T-helper 2 cell (primary cell): ENCODE measurements at places on chromosomes 11 and 22.

GRCh38 chr11:126720539-126721235 lies 279.9 kb downstream of the KIRREL3 start:
- no peak for DNase-seq

- DNase-seq = no peak
Measured at GRCh38 chr11:128550261-128550821, 37.0 kb downstream of the ETS1 start.

DNA sequence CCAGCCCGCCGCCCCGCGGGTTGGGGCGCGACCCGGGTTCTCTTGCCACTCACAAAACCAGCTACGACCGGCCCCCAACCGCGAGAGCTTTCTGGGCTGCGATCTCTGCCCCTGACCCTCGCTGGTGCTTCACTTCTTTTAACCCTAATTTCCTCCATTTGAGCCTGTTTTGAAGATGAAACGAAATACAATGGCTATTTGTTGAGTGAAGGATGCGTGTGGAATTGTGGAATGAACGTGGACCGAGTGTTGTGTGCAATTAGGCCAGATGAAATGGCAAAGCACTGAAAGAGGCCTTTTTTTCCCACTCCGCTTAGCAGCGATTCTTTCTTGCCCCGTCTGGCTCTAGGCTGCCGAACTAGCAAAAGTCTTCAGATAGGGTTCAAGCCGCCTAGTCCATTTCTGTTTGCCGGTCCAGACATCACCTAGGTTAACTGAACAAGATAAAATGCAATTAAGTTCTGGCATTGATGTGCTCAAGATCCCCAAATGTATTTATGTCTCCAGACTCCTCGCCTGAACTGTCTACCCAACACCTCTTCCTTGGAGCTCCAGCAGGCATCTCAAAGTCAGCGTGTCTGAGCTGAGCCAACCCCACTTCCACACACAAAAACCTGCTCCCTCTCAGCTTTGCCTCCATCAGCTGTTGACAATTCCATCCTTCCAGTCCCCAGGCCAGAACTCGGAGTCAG lies 471 bp upstream of the TMEM184B start:
- no peak for DNase-seq

DNA sequence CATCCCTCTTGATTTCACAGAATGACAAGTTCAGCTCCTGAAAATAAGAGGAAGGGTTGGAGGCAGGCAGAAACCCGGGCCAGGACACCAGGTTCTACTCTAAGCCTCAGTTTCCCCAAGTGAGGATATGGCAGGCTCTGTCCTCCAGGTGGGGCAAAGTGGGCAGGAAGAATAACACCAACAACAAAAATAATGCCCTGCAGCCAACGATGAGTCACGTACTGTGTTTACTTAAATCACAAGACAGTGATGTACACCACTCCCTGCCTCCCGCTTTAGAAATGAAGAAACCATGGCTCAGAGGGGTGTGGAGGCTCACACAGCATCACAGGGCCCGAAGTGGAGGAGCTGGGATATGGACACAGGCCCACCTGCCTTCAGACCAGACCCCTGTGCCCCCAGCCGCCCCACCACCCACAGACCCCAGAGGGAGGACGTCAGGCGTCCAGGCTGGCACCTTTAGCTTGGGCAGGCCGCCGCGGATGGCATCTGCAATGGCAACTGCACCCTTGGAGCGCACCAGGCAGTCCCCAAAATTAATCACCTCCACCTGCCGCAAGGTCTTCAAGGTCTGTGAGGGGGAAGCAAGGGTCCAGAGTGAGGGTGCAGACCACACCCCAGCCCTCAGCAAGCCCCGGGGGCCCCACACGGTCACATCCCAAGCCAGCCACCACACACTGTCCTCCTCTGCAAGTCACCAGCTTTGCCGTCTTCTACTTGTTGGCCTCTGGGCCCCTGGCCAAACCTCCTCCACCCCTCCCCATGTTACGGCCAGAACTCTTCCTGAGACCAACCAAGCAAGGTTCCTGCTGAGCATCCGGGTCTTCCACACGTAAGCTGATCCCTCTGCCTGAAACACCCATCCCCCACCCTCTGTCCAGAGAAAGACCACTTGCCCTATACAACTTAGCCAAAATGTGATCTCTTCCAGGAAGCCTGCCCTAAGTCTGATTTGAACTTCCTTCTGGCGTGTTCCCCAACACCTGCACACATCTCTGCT lies 15.8 kb upstream of the CHADL start:
- DNase-seq = no peak

GRCh38 chr22:32217465-32217864 lies 12.6 kb upstream of the RFPL2 start:
- DNase-seq = no peak
